ENCODE measurements at places on chromosomes 13 and 19.

GRCh38 chr13:33070713-33071112 is 54.5 kb downstream of the KL start:
- DNase-seq = no peak

- no peak for DNase-seq
These were observed 48.4 kb upstream of the CACNA1A start for GRCh38 chr19:13554506-13555240.

DNA sequence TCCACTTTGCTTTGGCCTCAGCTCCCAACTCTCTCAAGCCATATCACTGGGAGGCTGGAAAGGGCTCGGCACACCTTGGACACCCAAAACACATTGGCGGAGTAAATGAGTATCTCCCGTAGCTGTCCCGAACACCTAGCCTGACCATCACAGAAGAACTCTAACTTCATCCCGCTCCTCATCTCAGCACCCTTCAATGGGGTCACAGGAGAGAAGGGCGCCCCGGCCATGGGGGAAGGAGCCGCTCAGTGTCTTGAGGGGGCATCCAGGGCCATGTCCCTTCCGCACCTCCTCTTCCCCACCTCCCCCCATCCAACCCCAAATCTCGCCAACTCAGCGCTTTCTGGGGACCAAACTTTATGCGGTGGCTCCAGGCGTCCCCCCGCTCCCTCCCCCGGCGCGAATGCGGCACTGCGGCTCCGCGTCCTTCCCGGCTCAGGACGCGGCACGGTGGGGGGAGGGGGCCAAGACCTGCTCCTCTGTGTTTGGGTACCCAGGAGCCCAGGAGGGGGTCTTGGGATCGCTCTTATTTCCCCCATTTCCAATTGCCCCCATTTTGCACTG is 3.0 kb downstream of the KCNC3 start:
- DNase-seq = no peak

GRCh38 chr19:16559780-16560276 is 12.4 kb downstream of the SLC35E1 start:
- no peak for DNase-seq

DNA sequence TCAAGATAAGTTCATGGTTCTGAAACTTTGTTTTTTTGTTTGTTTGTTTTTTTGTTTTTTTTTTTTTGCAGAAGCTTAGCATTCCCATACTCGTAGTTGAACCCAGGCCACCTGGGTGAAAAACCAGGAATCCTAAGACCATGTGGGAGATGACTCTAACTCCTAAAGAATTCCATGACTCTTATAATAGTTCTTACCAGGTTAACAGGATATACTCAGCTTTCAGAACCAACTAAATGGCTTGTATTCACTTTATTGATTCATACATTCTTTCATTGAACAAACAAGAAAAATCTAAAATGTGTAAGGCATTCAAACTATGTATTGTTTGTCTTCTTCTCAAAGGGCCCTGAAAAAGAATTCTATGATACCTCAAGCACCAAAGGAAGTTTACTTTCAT is 40.5 kb upstream of the KLF5 start:
- no peak for DNase-seq

DNA sequence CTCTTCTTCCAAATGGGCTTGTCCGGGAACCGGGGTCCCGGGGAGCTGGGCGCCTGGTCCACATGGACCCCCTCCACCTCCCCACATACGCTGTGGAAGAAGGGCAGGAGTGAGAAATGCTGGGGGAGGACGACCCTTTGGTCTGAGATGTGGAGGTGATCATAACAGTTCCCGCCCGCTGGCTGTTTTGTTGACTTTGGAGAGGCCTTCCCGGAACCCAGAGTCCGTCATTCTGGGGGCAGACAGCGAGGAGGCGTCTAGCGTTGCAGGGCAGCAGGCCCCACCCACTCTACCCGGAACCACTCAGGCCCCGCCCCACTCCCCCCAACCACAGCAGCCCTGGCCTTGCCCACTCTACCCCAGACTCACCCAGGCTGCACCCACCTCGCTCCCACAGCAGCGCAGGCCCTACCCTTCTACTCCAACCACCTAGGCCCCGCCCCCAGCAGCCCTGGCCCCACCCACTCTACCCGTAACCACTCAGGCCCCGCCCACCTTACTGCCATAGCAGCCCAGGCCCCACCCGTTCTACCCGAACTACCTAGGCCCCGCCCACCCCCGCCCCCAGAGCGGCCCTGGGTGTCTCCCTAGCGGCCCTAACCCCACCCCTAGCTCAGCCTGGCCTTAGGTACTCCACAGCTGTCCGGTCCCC is 7.1 kb downstream of the GPR108 start:
- no peak for DNase-seq

GRCh38 chr19:21335721-21336120 is 6.5 kb upstream of the ZNF708 start:
- DNase-seq = no peak

- DNase-seq = no peak
These were observed 17.6 kb upstream of the WDR88 start for GRCh38 chr19:33114312-33114711.

- peak; percentile 24 for DNase-seq
These were observed 179.1 kb upstream of the MIR17HG start for GRCh38 chr13:91168386-91168711.

DNA sequence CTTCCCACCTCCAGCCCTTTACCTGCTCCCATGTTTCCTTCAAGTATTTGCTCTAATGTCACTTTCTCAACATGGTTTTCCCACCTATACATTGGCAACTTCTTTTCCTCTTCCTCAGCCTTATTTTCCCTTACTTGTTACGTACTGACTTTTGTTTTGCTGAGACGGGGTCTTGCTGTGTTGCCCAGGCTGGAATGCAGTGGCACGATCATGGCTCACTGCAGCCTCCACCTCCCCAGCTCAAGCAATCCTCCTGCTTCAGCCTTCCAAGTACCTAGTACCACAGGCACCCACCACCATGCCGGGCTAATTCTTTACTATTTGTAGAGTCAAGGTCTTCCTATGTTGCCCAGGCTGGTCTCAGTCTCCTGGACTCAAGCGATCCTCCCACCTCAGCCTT is 5.0 kb downstream of the PRODH2 start:
- no peak for DNase-seq

DNA sequence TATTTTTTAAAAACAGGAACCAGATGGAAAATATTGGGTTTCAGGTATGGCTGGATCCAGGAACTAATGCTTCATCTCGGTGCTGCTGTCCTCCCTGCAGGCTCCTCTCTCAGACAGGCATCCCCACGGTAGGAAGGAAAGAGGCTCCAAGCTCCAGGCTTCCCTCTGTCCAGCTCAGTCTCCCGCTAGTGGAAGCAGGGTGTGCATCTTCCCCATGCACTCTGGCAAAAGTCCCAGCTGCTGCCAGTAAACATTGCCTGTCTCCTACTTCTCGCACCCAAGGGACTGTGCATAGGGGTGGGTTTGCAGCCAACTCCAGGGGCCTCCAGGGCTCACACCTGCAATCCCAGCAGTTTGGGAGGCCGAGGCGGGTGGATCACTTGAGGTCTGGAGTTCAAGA is 29.2 kb downstream of the IL12RB1 start:
- DNase-seq = peak; percentile 28

- DNase-seq = no peak
These were observed 34.4 kb downstream of the AP1M1 start for GRCh38 chr19:16232127-16232526.

Data from KBM-7 (cell line).